NCI-H460 (cell line): ENCODE measurements at places on chromosomes 2 and 18.

DNA sequence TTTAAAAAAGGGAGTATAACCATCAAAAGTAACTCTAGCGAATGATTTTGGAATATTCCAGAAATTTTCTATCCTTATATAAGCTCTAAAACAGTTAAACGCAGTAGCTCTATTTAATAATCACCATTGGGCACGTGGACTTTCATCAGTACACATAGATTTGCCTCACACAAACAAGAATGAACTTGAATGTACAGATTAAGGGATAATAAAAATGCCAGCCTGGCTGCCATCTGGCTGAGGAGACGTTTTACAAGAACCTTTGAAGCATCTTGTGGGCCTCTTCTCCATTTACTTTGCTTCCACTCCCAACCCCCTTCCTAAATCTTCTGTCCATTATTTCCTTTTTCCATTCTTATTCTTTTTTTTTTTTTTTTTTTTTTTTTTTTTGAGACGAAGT is 47.2 kb downstream of the AGAP1 start:
- DNase-seq, result no peak

GRCh38 chr2:175948191-175948590 is 53.9 kb downstream of the LNPK start:
- no peak for DNase-seq

DNA sequence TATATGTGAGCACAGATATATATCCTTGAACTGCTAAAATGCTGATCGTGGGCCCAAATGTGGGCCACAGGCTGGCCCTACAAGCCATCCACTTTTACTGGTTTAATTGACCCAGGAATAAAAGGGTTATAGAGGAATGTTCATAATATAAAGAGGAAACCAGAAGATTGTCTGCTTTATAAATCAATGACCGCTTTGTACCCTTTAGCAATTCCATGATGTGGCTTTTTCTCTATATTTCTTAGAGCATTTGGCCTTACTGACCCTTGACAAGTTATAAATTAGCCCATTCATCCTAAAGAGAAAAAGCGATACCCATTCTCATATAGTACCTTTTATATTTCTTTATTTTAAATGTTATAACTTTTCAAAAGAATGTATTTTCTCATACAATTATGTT is 87.1 kb upstream of the ITGA4 start:
- DNase-seq, result no peak

GRCh38 chr2:21267232-21267835 is 143.6 kb downstream of the TDRD15 start:
- DNase-seq, result no peak

DNA sequence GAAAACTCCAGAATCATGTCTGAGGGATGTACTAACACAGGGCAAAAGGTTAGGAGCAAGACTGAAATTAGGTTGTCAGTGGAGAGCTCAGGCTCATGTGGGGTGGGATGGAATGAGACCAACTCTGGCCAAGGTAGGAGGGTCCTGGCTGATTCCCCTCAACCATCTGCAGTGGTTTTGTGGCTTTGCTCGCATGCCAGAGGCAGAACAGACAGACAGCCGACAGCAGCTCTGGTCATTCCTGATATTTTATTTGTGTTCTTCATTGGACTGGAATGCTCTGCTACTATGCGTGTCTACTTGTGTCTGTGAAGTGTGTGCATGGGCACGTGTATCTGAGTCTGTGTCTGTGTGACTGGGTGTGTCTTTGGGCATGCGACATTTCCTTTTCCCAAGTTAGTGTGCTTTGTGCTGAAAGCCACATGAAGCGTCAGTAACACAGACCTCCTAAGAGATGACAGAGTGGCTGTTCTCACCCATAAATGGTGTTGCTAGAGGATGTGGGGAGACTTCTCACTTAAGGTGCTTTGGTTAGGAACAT is 239.5 kb downstream of the CNTNAP5 start:
- no peak for DNase-seq

DNA sequence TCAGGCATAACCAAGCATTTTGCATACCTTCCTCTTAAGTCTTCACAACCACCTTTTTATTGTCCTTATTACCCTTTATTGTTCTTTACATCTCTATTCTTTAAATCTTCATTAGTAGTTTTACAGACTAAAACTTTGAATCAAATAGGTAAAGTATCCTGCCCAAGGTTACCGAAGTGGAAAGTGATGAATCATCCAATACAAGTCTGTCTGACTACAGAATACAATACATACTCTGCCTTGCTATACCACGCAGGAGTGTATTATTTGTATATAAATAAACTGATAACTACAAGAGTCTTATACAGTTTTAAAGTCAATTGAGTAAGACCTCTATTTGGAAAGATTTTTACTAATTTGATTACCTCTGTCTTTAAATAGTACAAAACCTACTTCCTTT is 196.0 kb downstream of the ZEB2 start:
- DNase-seq, result no peak

DNA sequence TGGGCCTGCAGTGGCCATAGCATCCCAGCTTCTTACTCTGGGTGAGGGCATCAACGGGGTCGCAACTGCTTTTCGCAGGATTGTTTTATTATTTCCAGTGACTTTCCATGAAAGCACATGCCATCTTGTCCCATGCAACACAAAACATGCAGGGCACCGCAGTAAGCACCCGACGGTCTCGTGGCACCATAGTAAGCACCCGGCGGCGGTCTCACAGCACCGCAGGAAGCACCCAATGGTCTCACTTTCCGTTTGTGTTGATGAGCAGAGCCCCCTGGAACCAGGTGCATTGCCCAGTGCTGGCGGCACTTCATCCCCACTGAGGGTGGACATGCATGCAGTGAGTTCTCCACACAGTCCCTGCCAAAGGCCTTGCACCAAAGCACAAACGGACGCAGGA is 271.9 kb downstream of the MYT1L start:
- no peak for DNase-seq

- no peak for DNase-seq
Measured at GRCh38 chr2:189791338-189792042, 7.2 kb downstream of the PMS1 start.

DNA sequence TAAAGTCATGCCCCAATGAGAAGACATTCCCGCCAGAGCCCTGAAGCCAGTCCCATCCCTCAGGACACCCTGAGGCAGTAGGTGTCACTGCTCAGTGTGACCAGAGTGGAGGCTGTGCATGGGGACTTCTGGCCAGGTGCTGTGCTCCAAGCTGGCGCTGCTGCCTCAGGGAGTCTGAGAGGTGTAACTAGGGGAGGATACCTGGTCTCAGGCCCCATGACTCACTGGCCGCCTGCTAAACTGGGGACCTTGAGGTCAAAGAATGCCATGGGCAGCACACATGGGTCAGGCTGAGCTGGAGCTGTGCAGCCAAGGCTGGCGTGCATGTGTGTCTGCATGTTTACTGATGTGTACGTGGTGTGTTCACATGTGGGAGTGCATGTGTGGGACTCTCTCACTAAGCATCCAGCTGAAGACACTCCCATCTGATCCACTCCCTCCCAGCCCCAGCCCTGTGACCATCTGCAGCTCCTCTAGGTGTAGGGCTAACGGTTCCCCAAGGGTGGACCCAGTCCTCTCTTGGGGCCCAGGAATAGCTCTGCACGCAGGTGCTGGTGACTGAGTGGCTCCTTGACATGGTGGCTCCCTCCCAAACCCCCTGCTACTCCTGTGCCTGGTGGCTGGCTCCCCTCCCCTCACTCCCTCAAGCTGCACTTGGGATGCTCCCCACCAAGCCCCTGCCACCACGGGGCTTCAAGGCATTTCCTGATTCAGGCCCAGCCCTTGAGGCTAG is 16.5 kb downstream of the HS6ST1 start:
- no peak for DNase-seq

DNA sequence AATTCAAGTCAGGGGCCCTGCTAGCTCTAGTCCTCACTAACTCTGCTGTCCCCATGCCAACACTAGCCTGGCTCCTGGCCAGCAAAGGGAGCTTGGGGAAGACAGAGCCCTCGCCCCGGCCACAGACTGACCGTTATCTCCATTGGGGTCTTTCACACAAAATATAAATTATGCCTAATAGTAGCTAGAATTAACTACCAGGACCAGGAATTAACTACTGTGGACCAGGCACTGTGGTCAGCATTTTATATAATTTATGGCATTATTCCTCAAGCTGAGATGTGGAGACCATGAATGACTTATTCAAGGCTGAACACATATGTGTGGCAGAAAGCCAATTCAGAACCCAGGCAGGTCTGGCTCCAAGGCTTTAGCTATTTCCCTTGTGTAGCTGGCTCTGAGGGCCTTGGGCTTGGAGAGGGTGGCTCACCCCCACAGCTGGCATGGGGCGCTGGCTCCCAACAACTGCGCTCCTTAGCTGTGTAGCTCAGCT is 49.2 kb downstream of the CELF4 start:
- DNase-seq, result no peak

- DNase-seq, result no peak
Measured at GRCh38 chr2:69111076-69111475, 98.1 kb downstream of the ANTXR1 start.
